ENCODE measurements at places on chromosomes 11 and 22.

GRCh38 chr22:27312565-27312964, 489.0 kb downstream of the MN1 start:
- DNase-seq = no peak

GRCh38 chr11:116539836-116540418, 232.9 kb downstream of the BUD13 start:
- DNase-seq = no peak

DNA sequence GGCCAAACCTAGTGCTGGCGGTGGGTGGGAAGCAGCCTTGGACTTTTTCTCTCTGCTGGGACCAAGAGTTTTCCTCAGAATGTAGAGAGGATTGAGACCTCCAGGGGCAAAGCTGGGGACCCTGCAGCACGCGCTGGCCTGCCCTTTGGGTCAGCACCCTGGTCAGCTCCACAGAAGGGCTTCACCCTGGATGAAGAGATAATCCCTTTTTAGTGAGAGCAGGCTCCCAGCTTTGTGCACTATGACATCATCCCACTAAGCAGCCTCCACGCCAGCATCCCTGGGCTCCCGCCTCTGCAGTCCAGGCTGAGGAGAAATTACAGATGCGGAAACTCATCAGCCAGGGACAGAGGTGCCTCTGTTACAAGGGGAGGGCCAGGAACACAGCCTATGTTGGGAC, 23.5 kb downstream of the DRICH1 start:
- peak; percentile 33 for DNase-seq

DNA sequence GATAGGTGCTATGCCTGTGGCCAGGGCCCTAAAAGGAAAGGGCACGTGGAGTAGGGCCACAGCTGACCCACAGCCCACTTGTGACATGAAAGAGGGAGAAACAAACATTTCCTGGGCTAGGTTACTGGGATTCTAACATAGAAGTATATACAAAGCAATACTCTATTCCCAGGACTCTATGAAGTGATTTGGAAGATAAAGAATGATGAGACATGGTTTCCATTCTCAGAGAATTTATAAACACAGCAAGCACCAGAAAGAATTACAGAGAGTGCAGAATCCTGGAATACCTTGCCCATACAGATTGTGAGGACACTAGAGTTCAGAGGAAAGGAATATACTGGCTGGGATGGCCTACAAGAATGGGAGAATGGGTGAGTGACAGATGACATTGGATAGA, 86.4 kb downstream of the KIRREL3 start:
- DNase-seq = no peak

DNA sequence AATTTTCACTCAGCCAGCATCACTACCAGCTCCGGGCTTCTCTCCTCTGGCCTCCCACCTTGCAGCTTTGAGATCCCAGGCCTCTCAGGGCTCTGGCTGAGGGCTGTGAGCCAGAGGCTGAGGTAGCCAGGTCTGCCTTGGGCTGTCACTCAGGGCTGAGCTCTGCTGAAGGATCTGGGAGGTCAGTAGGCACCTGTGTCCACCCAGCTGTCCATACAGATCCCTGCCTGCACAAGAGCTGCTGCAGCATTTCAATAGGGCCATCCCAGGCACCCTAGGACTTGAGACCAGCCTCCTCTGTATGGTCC, 12.6 kb downstream of the KCNQ1OT1 start:
- DNase-seq = no peak

- DNase-seq = no peak
These were observed 257.4 kb upstream of the DDI1 start for GRCh38 chr11:103779054-103779453.

GRCh38 chr11:71395263-71395560, 53.0 kb downstream of the DHCR7 start:
- no peak for DNase-seq

DNA sequence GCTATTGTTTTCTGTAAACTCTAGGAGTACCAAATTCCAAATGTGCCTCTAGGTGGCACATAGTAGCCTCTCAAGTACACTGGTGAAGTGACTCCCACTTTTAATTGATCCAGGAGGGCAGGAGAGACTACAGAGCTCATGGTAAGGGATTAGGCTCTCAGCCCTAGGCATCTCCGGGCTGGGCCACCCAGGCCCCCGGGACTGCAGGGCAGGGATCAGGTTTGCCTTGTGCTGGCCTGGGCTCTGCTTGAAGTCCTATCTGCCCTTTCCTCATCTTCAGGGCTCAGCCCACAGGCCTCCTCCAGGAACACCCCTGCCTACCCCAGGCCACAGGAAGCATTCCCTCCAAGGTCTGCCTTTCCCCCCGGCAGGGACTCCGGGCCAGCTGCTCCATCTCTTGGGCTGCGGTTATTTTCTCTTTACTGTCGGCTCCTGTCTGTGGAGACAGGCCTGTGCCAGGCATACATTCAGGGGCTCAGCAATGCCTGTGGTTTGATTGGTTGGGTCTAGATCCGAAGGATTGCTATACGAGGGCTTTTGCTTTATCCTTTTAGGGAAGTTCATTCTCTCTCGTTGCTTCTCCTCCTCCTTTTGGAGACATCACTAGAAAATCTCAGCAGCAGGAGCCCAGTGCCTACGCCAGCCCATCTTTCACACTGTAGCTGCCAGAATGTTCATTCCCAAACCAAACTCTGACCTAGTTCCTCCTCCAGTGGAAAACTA, 32.8 kb downstream of the PARVA start:
- peak; percentile 79 for DNase-seq

DNA sequence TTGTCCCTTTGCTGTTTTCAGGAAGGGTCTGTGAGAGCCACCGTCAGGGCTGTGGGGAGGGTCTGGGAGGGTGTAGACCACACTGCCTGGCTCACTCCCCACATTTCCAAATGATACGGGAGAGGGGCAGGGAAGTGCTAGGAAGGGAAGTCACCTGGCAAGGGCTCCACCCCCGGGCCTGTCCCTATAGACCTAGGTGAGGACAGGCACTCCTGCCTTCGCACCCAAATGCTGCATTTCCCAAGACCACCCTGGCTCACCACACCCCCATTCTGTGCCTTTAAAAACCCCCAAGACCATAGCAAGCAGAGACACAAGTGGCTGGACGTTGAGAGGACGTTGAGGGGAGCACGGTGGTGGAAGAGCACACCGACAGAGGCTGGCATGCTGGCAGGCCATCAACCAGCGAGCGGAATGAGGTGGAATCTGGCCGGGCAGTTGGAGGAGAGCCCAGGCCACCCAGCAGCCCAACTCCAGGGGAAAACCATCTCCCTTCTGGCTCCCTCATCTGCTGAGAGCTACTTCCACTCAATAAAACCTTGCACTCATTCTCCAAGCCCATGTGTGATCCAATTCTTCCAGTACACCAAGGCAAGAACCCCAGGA, 45.7 kb downstream of the GNB1L start:
- no peak for DNase-seq

DNA sequence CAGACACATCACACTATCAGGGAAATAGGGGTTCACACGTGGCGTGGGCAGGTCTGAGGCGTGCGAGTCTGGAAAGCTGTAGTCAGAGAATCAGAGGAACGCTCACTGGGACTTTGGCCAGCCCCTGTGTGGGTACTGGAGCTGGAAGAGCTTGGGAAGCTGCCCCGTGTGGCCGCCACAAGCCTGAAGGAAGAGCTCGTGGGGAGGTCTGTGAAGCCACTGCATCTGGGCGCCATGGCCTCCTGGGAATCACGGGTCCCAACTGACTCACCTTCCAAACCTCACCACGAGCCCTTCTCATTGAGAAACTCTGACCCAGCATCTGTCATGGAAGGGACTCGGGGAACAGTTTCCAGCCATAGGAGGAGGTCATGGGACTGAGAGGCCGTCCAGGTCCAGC, 5.9 kb upstream of the MRGPRF start:
- no peak for DNase-seq

- no peak for DNase-seq
These were observed 84.9 kb upstream of the PRR5 start for GRCh38 chr22:44616882-44617655.

DNA sequence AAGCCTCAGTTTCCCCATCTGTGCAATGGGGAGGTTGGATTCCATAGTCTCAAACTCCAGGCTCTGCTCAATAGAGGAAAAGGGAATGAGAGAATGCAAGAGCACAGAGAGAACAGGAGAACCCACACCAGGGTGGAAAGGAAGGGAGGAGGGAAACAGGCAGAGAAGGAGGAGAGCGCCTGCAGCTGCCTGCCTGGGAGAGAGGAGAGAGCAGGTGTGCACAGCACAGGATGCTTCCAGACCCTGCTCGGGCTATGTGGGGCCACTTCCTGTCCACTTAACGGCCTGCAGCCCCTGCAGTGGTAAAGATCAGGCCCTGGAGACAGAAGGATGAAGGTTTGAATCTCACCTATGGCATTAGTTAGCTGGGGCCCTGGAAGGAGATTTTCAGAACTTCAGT, 12.3 kb downstream of the LRRC32 start:
- DNase-seq = no peak
